ENCODE measurements at places on chromosomes 1 and 21.

GRCh38 chr1:212179394-212180076, 105.7 kb upstream of the PPP2R5A start:
- DNase-seq = no peak

DNA sequence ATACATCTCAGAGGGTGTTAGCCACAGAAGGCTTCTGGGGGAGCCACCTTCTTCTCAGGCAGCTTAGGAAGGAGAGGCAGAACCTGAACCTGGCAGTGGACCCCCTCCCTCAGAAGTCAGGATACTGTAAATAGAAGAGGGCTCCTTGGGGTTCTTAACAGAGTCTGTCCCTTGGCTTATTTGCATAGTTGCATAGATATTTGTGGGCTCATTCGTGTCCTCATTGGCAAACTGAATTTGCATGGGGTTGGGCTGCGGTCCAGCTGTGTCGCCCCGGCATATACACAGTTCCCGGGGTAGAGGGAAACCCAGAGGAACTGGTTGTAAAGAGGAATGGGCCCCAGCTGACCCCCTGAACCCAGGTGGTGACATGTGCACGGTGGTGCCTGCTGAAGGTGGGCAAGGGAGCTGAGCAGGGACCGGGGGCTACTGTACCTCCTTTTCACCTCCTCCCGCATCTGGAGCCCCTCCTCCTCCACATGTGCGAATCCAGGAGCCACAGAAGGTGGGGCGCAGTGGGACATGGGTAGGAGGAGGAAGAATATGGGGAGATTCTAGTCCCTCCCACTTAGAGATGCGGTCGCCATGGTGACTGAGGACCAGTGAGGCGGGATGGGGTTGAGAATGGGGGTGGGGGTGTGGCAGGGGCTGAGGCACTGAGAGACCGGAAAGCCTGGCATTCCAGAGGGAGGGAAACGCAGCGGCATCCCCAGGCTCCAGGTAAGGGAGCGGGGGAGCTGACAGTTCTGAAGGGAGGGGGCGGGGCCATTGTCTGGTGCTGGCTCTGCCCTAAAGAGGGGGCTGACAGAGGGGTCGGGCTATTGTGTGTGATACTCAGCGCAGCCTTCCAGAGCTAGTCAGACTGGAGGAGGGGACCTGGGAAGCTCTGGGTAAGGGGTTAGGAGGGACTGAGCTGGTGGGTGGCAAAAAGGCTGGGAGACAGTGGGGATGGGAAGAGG, 3.7 kb upstream of the SEMA4A start:
- DNase-seq = no peak

DNA sequence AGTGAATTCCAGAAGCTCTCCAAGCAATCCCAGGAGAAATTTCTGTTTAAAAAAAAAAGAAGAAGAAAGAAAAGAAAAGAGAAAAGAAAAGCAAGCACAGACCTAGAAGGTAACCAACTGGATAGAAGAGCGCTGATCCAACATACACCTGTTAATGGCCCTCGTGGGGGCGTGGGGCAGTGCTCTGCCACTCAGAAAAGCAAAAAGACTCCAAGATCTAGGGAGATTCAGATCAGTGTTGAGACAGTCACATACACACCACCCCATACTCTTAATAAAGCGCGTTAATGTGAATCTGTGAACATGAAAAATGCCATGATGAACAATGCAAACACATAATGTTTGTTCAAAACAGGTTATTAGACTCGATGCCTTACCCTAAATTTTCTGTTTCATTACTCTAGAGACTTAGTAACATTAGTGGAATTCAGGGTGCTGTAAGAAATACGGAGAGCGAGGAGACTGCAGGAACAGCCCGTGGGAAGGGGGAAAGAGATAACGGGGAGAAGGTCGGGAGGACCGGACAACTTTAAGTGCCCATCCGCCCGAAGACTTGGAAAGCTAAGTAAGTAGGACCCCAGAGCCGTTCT, 406 bp downstream of the NME7 start:
- no peak for DNase-seq

DNA sequence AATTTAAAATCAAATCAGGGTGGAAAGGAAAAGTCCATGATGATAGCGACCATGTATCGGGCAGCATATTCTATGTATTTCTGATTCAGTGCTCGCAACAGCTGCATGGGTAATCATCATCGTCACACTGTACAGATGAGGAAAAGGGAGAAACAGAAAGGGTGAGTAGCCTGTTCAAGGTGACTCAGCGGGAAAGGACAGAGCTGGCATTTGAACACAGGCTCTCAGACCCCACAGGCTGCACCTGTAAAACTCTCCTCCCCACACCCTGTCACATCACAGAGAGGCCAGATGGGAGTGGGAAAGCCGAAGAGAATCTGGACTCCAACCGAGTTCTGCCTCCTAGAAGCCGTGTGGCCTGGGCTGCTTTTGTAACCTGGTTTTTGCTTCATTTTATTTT, 14.0 kb downstream of the RUNX1 start:
- DNase-seq = no peak

DNA sequence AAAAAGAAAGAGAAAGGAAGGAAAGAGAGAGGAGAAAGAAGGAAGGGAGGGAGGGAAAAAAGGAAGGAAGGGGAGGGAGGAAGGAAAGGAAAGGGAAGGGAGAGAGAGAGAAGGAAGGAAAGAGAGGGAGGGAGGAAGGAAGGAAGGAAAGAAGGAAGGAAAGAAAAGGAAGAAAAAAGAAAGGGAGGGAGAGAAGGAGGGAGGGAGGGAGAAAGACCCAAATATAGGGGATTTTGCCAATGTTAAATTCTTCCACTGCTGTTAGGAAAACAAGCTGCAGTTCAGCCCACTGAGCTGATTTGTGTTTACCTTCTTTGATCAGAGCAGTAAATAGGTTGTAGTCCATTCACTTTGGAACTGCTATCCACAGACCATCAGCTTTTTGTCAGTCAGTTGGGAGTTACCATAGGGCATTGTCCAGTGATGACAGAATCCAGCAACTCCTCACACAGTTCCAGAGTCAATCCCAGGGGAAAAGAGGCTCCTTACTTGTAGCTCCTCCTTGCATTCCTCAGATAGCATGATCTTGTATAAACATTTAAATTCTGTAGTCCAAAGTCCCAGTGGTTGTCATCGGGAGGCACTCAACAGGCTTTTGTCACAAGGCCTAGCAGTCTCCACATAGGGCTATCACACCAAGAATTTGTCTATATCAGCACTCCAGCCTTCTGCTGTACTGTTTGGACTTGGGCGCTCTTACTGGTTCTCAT, 13.5 kb upstream of the PPP1R8 start:
- DNase-seq = no peak

All from activated effector memory CD4-positive, alpha-beta T cell treated with anti-CD3 and anti-CD28 coated beads, Interleukin-2, amount 50 U/mL, for 16 hours (primary cell).